ENCODE measurements at places on chromosomes 11 and 22. TPM values are rescaled to one million over a fixed set of nuclear protein-coding genes. Genes with fewer than 3 reads are reported as not detected.

- no peak for DNase-seq
These were observed 139.6 kb upstream of the E2F8 start for GRCh38 chr11:19380375-19380774.

DNA sequence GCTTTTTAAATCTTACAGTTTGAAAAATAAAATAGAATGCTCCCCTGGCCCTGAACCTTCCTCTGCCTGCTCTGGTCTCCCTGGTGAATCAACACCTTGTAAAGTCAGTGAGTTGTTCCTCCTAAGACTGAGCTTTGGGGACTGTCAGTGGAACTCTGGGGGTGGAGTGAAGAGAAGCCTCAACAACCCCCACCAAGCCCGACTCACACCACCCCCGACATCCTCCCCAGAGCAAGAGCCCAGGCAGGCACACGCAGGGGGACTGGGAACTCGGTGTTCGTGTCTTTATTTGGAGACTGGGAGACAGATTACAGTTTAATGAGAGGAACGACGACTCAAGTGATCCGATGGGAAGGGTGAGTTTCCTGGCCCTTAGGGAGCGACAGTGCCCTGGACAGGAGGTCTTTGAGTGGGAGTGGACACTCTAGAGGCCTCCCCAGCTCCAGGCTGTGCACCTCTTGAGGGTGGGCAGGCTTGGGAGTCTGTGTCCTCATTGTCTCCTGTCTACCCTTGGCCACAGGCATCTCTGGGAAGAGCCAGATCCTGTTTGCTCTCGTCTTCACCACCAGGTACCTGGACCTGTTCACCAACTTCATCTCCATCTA is 6.2 kb downstream of the KDELR3 start:
- no peak for DNase-seq

PARVA gene
- 70.2 TPM for total RNA-seq

DNA sequence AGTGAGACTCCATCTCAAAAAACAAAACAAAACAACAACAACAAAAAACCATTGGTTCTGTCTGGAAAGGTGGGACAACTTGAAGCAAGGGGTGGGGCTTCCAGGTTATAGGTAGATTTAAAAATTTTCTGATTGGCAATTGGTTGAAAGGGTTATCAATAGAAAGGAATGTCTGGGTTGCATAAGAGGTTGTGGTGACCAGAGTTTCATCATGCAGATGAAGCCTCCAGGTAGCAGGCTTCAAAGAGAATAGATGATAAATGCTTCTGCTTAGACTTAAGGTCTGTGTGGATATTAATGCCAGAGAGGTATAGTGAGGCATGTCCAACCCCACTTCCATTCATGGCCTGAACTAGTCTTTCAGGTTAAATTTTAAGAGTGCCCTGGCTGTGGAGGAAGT is 116.6 kb downstream of the NAT10 start:
- no peak for DNase-seq

DNA sequence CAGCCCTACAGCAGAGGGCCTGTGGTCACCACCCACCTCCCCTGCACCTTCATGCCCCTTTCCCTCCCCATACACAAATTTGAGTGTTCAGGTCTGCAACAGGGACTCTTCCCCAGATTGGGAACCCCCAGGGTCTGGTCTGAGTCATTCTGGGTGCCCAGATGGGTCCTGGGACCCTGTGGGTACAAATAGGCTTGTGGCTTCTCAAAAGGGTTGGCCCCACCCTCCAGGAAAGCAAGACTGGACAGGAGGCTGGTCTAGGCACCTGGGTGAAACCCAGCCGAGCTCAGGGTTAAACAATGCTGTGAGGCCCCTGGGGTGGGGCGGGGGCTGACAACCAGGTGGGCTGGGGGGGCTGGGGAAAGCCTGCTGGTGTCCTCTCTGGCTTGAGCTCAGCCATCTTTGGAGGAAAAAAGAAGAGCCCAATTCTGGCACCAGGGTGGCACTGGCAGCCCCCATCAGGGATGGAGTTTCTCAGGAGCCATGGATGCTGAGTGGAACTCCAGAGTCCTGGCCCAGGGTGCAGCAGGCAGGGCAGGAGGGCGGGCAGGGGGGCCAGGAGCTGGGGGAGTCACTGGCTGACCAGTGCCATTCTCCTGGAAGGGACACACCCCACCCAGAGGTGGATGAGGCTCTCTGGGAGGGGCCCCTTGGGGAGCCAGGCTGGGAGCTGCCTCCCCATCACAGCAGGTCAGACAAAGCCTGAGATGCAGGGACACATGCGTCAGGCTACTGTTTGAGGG is 1.1 kb downstream of the SEPTIN5 start:
- no peak for DNase-seq

GRCh38 chr22:38468443-38469305 is 778 bp downstream of the KDELR3 start:
- no peak for DNase-seq

HTR3B gene
- total RNA-seq = not detected

PLAAT5 gene
- 1.8 TPM for total RNA-seq

GRCh38 chr11:46663277-46663940 is 37.0 kb downstream of the ARHGAP1 start:
- DNase-seq = no peak

- DNase-seq = no peak
These were observed 21.2 kb upstream of the FEZ1 start for GRCh38 chr11:125517116-125517770.

- no peak for DNase-seq
These were observed 15.3 kb downstream of the RCOR2 start for GRCh38 chr11:63901660-63902059.

BTG4 gene
- not detected for total RNA-seq

SPCS2 gene
- total RNA-seq = 173 TPM

- no peak for DNase-seq
These were observed 101.8 kb downstream of the FEZ1 start for GRCh38 chr11:125394296-125394695.

MOGAT2 gene
- total RNA-seq = not detected

GRCh38 chr11:46528445-46529094 is 65.3 kb downstream of the AMBRA1 start:
- no peak for DNase-seq

All from left lung (tissue), 14 donors.